ENCODE measurements at places on chromosomes 1 and 21. TPM values are rescaled to one million over a fixed set of nuclear protein-coding genes. Genes with fewer than 3 reads are reported as not detected.
A peak's percentile ranks its signal among the peaks of the same experiment; 100 is the strongest.

DNA sequence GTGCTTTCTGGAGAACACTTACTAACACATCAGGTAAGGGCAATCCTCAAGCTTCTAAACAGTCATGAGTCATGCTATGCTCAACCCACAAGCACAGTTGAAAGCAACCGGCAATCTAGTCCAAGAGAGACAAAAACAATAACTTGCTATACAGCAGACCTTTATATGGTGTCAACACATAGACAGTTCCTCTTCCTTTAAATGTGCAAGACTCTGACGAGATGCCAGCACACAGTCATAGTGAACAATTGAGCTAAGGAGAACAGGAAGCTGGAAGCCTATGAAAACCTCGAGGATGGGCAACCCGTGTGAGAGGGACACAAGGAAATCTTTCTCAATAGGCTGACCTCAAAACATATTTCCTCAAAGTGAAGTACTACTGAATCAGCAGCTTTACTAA is 5.3 kb downstream of the ADIPOR1 start:
- DNase-seq, result no peak

DNA sequence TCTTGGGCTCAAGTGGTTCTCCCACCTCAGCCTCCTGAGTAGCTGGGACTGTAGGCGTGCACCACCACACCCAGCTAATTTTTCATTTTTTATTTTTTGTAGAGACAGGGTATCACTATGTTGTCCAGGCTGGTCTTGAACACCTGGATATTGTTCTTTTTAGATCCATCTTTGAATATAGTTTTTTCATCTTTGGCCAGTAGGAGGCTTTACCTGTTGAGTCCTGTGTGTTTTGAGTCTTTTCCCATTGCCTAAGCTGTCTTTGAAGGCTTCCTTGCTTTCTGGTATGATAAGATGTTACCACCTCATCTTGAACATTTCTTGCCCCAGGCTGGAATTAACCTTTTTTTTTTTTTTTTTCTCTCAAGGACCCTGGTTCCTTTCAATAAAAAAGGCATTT is 387.8 kb upstream of the RUNX1 start:
- no peak for DNase-seq

GRCh38 chr21:37367336-37367702 is 746 bp downstream of the DYRK1A start:
- peak; percentile 75 for DNase-seq

GRCh38 chr1:1625824-1626206 is 6.2 kb upstream of the MMP23B start:
- no peak for DNase-seq

DNA sequence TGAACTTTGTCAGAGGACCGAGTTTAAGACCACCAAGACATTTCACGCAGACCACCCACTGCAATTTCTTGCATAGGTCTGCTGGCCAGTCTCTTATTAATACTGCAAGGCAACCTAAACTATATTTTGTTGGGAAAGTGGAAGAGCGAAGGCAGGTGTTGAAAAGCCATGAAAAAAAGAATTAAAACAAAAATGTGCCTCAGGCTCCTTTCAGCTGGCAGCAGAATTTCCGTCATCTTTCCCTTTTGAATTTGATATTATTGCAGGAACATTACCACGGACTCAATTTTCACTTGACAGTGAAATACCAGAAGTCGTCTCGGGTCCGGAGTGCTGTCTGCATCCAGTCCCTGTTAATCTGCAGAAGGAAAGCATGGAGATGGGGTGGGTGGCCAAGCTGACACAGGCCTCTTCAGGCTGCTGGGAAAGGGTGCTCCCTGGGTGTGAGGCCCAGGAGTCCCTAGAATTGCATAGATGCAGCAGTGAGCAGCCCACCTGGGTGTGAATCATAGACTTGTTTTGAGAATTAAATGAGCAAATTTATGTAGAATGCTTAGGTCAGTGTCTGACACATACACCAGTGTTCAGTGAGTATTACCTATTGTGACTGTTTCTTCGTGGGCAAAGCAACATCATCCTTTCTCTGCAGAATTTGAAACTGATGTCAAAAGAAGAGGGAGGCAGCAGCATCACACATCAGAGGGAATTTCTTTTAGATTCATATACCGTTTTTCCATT is 150.7 kb downstream of the PBX1 start:
- no peak for DNase-seq

- no peak for DNase-seq
Observed at GRCh38 chr21:27787046-27787445, 820.2 kb upstream of the ADAMTS5 start.

VAV3 gene
- total RNA-seq, result 1.7 TPM

GRCh38 chr1:154174654-154175053 is 17.2 kb downstream of the TPM3 start:
- DNase-seq, result no peak

DNA sequence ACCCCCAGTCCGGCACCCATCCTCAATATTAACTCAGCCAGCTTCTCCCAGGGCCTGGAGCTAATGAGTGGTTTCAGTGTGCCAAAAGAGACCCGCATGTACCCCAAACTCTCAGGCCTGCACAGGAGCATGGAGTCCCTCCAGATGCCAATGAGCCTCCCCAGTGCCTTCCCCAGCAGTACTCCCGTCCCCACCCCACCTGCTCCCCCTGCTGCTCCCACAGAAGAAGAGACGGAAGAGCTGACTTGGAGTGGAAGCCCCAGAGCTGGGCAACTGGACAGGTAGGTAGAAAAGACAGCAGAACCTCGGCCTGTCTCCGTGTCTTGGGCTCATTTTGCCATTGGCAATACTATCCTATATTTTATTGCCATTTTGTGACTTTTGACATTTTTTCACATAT is 45.4 kb upstream of the IPO9 start:
- DNase-seq, result no peak

CRNN gene
- total RNA-seq, result not detected

ALPL gene
- 11.0 TPM for total RNA-seq

DNA sequence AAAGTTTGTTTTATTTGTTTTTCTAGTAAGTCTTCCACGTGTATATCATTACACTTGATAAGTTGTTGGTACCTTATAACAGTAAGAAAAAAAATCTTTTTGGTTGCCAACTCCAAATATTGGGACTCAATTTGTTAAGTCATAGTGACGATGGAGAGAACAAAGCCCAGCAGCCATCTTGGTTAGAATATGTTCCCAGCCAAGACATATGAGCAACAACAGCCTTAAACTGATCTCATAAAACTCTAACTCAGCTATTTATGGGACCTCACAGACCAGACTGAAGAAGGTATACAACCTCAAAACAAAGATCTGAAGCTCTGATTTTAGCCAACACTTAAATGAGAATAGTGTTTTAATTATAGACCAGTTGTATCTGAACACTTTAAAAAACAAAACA is 281.3 kb downstream of the VAV3 start:
- DNase-seq, result no peak

GRCh38 chr1:170369000-170369399 is 163.0 kb upstream of the GORAB start:
- DNase-seq, result no peak

DNA sequence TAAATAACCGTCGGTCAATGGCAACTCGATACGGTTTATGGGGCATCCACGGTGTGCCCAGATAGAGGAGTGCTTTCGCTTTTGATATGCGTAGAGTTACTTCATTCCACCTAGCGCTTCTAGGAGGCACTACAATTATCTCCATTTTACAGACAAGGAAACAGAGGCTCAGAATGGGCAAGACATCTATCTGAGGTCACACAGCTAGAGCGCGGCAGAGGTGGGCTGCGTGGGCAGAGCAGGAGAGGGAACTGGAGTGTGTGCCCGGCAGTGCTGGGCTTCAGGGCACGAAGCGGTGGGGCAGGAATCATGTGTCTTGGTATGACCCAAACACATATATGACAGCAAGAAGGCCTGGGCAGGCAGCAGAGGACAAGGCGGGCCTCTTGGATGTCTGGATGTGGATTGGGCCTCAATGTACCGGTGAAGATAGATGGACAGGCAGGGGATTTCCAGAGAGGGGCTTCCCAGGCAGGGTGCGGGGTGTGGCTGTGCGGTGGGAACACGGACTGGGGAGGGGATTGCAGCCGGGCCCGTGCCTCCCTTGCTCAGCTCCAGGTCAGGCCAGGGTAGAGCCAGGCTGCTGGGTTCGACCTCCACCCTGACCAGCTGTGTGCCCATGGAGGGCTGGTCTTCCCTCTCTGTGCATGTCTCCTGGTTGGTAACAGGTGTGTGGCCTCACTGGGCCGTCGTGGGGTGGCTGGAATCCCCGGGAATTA is 21.2 kb downstream of the TP73 start:
- peak; percentile 42 for DNase-seq

DNA sequence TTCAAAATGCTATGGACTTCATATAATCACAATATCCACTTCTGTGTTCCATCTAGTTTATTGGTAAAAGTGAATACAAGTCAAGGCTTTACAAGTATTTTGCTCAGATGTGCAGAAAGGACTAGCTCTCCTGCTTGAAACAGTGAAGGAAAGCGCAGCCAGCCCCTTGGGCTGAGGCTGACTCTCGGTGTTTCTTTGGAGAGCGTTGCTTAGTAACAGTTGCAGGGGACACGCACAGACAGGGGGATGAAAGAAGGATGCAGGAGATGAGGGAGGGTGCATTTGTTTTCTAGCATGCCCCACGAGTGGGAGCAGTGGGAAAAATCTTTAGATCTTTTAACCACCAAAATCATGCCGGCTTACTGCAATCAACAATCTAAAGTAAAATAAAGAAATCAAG is 9.1 kb downstream of the PYCR2 start:
- DNase-seq, result no peak

DNA sequence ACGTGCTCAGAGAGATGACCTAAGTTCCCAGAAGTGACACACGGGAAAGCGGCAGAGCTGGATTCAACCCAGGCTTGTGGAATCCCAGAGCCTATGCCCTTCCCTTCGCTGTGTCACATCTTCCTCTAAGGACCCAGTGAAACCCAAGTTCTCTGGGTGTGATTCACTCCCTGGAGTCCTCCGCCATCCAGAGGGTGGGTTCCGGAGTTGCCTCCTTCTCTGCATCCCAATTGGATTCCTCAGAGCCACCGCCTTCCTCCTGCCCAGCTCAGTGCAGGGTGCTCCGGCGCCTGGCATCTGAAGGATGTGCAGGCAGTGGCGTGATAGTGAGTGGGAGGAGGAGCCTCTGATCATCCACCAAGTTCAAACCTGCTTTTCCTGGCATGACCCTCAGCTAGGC is 20.7 kb upstream of the RCC2 start:
- no peak for DNase-seq

TBX19 gene
- total RNA-seq, result 0.43 TPM

- no peak for DNase-seq
Observed at GRCh38 chr1:162138599-162139181, 69.2 kb downstream of the NOS1AP start.

DNA sequence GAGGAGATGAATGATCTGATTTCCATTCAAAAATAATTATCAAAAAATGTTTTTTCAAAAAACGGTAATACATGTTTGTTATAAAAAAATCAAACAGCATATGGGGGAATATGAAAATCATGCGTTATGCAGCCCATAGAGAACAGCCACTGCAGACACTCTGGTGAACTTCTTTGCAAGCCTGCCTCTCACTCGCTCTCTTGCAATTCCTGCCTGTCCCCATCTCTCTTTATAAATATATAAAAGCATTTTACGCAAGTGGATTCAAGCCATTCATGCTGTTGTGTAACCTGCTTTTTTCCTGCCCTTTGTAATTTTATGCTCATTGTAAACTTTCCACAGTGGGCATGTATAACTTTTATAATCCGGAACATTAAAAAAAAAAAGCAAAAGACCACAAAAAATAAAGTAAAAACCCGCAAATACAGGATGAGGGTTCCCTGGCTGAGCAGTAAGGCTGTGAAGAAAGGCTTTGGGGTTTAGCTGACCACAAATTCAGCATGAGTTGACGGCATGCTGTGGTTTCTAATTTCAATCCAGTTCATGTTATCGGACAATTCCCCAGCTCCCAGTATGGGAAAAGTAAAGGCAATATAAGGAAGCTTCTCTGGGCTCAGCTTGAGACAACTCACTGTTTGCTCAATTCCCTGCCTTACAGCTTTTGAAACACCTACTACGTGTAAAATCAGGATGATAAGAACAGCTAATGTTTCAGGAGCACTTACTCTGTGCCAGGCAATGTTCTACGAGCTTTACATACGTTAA is 52.8 kb upstream of the ZBTB40 start:
- no peak for DNase-seq

ARMH1 gene
- 0.78 TPM for total RNA-seq

WDR64 gene
- not detected for total RNA-seq

KRTAP27-1 gene
- total RNA-seq, result not detected

GRCh38 chr21:36241717-36242116 is 78.3 kb upstream of the MORC3 start:
- no peak for DNase-seq

KRTAP21-2 gene
- total RNA-seq, result not detected

DNA sequence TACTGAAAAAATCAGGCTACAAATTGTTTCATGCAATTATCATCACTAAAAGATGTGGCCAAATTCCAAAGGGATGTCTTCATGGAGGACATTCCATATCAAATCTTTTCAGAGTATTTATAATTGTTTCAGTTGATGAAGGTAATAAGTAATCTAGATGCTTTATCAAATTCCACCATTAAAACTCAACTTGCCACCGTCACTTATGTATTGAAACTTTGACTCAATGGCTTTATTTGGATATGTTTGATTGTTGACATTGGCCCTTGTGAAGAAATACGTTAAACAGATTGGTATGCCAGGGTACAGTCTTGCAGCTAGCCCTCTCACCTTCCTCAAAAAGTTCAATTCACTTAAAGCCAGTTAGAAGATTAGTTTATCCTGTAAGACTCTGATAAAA is 32.2 kb upstream of the PALMD start:
- no peak for DNase-seq

LRRC42 gene
- total RNA-seq, result 13.8 TPM

DNA sequence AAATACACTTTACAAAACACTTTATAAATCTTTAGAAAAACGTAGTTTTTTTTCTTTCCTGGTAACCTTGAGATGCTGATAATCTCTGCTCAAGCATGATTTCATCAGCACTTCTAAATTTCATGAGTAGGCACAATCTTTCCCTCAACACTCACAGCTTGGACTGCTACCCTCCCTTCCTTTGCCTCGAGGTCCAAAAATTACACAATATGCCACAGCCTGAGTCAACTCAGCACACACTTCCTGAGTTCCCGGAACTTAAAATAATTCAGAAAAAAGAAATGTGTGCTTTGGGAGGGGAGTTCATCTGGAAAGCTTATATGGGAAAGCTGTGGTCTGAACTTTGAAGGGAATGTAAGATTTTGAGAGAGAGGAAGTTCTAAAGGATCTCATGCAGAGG is 5.9 kb downstream of the CLCA2 start:
- DNase-seq, result no peak

GRCh38 chr21:42039911-42040351 is 29.8 kb upstream of the ZBTB21 start:
- DNase-seq, result no peak

PYHIN1 gene
- 0.32 TPM for total RNA-seq

TSPEAR gene
- 0.65 TPM for total RNA-seq

GRCh38 chr1:219372916-219373615 is 199.4 kb downstream of the LYPLAL1 start:
- DNase-seq, result no peak

TMCC2 gene
- 1.2 TPM for total RNA-seq

All from Right ventricle myocardium inferior (tissue), 1 donor.